ENCODE measurements at places on chromosomes 2 and 18. TPM values are rescaled to one million over a fixed set of nuclear protein-coding genes. Genes with fewer than 3 reads are reported as not detected.

DNA sequence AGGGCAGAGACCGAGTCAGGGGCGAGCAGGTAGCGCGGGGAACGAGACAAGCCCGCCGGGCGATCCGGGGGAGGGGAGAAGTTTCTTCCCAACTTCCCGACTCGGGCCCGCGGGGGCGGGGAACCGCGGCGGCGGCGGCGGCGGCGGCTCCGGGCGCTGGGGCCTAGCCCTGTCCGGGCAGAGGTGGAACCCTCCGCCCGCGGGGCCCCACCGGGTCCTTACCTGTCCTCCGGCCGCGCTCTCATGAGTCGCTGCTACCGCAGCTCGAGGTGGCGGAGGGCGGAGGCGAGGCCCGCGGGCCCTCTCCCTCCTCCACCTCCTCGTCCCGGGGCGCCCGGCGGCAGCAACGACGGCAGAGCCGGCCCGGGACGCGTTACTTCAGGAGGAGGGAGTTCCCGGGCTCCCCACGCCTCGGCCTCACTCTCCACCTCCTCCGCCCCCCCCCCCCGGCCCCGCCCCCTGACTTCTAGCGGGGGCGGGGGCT, at the start of gene YES1:
YES1 (minus strand) TSS at position 351 of the 484 bp plus-strand sequence. CDS start 55,415 bp downstream, outside the sequence.
- DNase-seq, result no peak

GRCh38 chr2:134550566-134551164, 168.1 kb downstream of the TMEM163 start:
- DNase-seq, result no peak

- no peak for DNase-seq
Measured at GRCh38 chr2:47490406-47490805, 87.5 kb downstream of the MSH2 start.

GRCh38 chr2:213119061-213119809, 32.2 kb downstream of the IKZF2 start:
- peak; percentile 59 for DNase-seq

DNA sequence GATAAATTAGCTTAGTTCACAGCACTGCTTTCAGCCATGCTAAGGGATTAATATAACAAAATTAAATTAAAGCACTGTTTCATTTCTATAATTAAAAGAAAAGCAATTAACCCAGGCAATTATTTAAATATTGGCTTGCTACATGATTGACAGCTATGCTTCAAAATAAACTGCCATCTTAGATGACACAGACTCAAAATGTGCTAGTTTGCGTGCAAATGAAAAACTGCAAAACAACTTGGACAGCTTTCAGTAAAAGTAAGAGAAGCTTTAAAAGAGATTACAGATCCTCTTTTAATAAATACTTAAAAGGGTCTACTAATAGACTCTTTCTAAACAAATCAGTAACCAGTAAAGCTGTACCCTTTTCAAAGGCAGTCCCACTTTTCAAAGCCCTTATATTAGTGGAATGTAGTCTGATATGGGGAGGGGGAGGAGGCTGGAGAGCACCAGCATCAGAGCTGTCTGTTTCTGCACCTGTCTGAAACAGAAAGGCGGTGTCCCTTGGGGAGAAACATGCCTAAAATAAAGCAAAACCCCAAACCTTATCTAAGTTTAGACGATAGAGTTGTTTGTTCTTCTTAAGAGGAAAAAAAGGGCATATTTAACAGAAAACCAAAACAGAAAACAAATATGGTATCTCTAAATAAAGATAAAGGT, 20.8 kb downstream of the EIF2AK3 start:
- peak; percentile 68 for DNase-seq

- DNase-seq, result no peak
Measured at GRCh38 chr2:200860092-200860795, 4.2 kb downstream of the CLK1 start.

DNA sequence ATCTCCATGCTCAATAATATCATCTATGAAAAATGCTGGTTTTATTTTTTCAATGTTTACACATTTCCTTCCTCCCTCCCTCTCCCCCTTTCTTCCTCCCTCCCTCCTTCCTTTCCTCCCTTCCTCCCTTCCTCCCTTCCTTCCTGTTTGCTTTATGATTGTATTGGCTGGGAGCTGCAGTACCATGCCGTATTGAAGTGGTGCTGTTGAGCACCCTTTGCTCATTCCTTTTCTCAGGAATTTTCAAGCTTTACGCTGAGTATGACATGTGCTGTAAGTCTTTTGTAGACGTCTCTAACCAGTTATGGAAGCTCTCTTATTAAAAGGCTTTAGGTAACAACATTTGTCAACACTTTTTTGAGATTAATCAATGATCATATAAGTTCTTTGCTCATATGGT, 100.4 kb downstream of the SNTG2 start:
- DNase-seq, result no peak

DNA sequence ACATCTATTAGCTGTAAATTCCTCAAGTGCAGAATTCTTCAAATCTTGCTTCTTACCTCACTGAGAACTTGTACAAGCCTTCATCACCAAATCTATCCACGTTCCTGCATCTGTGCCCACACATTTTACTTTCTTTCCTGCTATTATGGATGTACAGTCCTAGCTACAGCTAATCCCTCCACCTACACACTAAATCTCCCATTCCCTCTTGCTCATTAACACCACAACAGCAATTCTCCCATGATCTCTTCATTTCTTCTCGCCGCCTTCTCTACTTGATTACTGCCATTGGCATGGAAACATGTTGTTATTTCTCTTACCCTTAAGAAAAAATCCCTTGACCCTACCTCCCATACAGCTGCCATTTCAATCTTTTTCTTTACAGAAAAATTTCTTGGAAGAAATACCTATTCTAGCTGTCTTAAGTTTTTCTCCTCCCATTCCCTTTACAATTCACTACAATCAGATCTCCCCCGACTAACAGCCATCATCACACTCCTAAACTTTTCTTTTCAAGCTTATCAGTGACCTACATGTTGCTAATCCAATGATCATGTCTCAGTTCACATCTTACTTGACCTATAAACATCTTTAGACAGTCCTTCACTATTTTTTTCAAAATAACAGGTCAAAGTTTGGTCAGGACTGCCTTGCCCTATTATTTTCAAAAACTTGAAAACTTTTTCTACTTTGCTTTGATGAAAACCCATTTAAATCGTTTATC, 41.0 kb downstream of the ROCK2 start:
- DNase-seq, result no peak

- DNase-seq, result no peak
Measured at GRCh38 chr2:215425021-215425782, 10.7 kb downstream of the FN1 start.

DNA sequence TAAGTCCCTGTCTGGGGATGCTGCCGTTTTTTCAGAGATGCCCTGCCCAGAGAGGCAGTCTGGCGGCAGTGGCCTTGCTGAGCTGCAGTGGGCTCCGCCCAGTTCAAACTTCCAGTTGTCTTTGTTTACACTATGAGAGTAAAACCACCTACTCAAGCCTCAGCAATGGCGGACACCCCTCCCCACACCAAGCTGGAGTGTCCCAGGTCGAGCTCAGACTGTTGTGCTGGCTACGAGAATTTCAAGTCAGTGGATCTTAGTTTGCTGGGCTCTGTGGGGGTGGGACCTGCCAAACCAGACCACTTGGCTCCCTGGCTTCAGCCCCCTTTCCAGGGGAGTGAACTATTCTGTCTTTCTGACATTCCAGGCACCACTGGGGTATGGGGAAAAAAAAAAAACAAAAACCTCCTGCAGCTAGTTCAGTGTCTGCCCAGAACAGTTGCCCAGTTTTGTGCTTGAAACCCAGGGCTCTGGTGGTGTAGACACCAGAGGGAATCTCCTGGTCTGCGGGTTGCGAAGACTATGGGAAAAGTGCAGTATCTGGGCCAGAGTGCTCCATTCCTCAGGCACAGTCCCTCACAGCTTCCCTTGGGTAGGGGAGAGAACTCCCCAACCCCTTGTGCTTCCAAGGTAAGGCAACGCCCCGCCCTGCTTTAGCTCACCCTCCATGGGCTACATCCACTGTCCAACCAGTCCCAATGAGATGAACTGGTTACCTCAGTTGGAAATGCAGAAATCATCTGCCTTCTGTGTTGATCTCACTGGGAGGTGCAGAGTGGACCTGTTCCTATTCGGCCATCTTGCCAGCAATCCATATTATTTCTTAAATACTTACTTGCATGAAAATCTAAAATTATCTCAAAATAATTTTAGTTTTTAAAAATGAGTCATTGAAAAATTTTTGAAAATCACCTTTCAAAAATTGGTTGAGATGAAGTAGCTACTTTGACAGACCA, 338.0 kb downstream of the OSR1 start:
- DNase-seq, result no peak

DNA sequence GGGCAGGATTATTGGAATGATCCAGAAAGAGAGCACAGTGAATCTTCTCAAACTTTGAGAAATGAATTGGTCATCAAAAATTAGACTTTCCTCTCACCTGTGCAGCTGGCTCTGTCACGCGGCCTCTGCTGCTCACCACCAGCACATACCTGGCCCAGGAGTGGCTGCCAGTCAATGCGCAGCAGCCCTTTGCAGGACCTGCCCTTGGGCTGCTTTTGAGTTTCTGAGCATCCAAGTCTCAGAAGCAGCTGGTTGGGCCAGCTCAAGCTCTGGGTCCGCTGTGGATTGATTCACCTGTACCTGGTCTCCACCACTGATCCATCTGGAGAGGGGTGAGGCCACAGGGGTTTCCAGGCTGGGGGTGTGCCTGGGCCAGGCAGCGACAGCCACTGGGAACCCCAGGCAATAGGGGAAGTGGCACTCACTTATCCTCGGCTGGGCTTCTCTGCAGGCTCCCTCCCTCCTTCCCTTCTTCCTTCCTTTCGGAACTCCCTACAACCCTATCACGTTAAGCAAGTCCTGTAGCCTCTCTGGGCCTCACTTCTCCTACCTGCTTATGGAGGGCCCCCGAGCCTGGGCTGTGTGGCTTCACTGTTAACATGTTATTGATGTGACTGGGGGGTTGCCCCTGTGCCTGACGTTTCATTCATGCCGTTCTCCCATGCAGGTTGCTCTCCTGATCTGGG, 48.1 kb downstream of the SH3BP4 start:
- no peak for DNase-seq

The AGAP1 gene
- polyA plus RNA-seq, result 0.06 TPM

The MRPL53 gene
- 158 TPM for polyA plus RNA-seq

The ASTL gene
- polyA plus RNA-seq, result not detected

The CKAP2L gene
- polyA plus RNA-seq, result 27.4 TPM

The LINC00305 gene
- polyA plus RNA-seq, result not detected

The FAM168B gene
- 36.4 TPM for polyA plus RNA-seq

All from GM12878 (cell line).